Right atrium auricular region (tissue), 2 donors: ENCODE measurements at places on chromosomes 7 and 10. TPM values are rescaled to one million over a fixed set of nuclear protein-coding genes. Genes with fewer than 3 reads are reported as not detected.

DNA sequence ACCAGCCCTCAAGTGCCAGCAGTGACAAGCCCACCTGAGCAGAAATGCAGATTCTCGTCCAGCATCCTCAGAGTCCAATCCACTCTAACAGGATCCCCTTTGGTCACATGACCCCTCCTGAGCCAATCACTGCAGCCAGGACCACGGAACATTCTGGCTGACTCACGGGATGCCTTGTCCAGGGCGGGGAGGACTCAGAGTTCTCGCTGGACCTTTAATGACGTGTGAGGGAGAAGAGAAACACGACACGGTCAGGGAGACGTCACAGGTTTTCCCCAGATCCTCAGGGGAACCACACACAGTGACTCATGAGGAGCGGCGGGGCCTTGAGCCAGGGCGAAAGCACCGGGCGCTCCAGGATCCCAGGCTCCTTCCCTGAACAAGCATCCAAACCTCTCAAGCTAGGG is 155.7 kb downstream of the PTPRN2 start:
- no peaks in the 10 kb centered on the region for H3K27me3 ChIP-seq
- no peak overlapping the region for H3K27ac ChIP-seq
- H3K4me3 ChIP-seq: no peak overlapping the region
- no peaks in the 10 kb centered on the region for H3K36me3 ChIP-seq
- peak; percentile 72 for DNase-seq

DNA sequence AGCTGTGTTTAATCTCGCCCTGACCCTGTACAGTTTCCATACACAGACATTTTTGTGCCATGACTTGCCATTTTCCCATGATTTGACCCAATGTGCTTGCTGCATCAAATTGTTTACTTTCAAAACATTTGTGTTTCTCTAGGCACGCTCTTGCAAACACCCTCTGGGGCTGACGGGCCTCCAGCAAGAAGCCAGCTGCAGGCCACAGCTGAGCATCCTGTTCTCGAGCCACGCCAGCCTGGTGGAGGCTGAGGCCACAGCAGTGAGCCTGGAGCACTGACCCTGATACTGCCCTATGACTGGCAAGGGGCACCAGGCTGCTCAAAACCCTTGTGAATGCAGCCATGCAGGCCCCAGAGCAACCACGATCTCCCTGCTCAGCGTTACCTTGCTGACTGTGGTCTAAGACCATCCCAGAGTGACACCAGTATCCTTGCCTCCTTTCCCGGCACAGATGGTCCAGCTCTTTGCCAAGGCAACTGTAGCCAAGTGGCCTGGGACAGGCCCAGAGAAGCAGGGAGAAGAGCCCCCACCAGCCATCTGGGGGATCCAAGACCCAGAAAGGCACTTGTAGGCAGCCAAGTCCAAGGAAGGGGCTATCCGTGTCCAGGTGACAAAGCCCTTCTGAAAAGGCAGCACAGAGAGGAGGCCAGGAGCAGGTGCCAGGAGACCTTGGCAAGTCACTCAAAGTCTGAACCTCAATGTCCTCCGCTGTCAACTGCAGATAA is 78.5 kb downstream of the OAT start:
- no peak for DNase-seq
- no peaks in the 10 kb centered on the region for H3K4me1 ChIP-seq
- no peak overlapping the region for H3K4me3 ChIP-seq
- no peaks in the 10 kb centered on the region for H3K27me3 ChIP-seq
- no peak overlapping the region for H3K27ac ChIP-seq
- H3K36me3 ChIP-seq: no peaks in the 10 kb centered on the region

- DNase-seq: no peak
- H3K36me3 ChIP-seq: peaks cover 17% of the 10 kb centered on the region
- H3K4me1 ChIP-seq: no peaks in the 10 kb centered on the region
- H3K27me3 ChIP-seq: no peaks in the 10 kb centered on the region
Measured at GRCh38 chr7:150631866-150632864, at the start of gene GIMAP6. TSS of gene GIMAP6 (minus strand) at chr7:150632385. CDS start at chr7:150630142, 2,243 bp downstream.

GRM3 gene
- not detected for total RNA-seq

DNA sequence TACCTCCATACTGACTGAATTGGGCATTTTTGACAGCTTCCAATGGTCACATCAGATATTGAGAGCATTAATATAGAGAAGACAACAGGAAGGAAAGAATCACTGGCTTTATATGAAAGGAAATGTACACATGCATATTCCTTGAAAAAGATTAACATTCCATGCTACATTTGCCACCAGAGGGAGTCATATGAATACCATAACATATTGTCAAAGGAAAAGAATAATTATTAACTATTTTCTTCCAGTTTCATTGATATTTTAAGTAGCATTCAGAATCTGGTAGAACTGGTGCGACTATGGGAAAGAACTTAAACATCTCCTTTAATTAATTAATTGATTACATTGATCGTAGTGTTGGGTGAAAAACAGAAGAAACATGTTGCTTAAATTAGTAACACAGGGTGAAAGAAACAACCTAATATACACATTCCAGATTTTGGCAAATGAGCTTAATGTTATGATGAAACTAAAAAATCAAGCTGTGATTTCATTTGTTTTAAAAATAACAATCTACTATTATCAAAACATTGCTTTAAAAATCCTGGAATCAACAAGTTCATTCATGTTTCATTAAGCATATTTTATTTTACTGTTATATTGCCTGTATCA is 71.5 kb downstream of the GPR85 start:
- H3K36me3 ChIP-seq: no peaks in the 10 kb centered on the region
- no peak overlapping the region for H3K4me3 ChIP-seq
- H3K4me1 ChIP-seq: no peaks in the 10 kb centered on the region
- H3K27ac ChIP-seq: no peak overlapping the region
- no peak for DNase-seq

PPP2R2D gene
- 23.8 TPM for total RNA-seq

SLC26A5 gene
- total RNA-seq: not detected

OR2A5 gene
- total RNA-seq: not detected

DNA sequence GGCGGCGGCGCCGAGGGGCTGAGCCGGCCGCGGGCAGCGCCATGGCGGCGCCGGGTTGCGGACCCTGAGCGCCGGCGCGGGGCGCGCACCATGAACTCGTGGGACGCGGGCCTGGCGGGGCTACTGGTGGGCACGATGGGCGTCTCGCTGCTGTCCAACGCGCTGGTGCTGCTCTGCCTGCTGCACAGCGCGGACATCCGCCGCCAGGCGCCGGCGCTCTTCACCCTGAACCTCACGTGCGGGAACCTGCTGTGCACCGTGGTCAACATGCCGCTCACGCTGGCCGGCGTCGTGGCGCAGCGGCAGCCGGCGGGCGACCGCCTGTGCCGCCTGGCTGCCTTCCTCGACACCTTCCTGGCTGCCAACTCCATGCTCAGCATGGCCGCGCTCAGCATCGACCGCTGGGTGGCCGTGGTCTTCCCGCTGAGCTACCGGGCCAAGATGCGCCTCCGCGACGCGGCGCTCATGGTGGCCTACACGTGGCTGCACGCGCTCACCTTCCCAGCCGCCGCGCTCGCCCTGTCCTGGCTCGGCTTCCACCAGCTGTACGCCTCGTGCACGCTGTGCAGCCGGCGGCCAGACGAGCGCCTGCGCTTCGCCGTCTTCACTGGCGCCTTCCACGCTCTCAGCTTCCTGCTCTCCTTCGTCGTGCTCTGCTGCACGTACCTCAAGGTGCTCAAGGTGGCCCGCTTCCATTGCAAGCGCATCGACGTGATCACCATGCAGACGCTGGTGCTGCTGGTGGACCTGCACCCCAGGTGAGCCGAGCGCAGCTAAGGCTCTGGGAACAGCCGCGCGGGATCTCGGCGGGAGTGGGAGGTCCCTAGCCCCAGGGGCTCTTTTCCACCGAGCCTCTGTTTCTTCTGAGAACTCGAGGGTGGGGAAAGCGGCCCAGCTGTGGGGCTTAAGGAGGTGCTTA is at the start of gene GPR26:
Gene GPR26, plus strand, starts transcription at position 38 of the 919 bp plus-strand sequence. Its CDS starts 53 bp downstream, at position 91.
- no peak for DNase-seq
- H3K4me1 ChIP-seq: no peaks in the 10 kb centered on the region
- H3K36me3 ChIP-seq: no peaks in the 10 kb centered on the region
- no peak within 1 kb of the TSS for H3K4me3 ChIP-seq
- H3K27me3 ChIP-seq: no peaks in the 10 kb centered on the region

MYH16 gene
- not detected for total RNA-seq

GRCh38 chr10:48901319-48901718 is 38.3 kb downstream of the LRRC18 start:
- H3K27ac ChIP-seq: no peak overlapping the region
- DNase-seq: no peak
- no peaks in the 10 kb centered on the region for H3K4me1 ChIP-seq

DNA sequence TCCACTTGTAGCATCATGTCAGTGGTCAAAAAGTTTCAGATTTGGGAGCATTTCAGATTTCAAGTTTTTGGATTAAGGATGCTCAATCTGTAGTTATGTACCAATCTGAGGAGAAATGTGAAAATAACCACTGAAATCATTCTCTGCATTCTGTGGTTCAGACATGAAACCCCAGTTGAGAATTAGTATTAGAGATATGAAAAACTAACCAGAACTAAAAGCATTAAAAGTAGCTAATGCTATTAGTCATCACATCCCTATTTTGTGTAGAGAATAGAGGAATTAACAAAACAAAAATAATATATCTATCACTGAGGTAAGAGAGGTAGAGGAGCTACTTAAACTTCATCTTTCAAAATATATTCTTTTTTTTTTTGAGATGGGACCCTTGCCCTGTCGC is 28.0 kb downstream of the MICU1 start:
- H3K4me1 ChIP-seq: no peaks in the 10 kb centered on the region
- H3K4me3 ChIP-seq: no peak overlapping the region
- no peak overlapping the region for H3K27ac ChIP-seq
- no peaks in the 10 kb centered on the region for H3K27me3 ChIP-seq
- DNase-seq: no peak

DNA sequence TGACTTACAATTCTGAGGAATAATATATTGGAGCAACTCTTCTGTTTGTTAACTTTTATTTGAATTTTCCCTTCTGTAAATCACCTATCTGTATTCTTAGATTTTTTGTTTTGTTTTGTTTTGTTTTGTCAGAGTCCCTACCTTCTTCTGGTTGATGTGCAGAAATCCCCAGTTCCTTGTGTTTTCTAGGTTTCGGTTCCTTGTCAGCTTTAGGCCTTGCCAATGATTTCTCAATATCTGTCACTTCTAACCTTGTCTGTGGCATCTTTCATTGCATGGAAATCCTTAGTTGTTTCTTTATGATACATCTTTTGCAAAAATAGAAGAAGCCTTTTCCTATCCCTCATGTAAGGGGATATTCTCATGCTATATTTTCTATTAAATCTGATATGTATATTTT is 21.7 kb upstream of the ST8SIA6 start:
- no peaks in the 10 kb centered on the region for H3K27me3 ChIP-seq

DNA sequence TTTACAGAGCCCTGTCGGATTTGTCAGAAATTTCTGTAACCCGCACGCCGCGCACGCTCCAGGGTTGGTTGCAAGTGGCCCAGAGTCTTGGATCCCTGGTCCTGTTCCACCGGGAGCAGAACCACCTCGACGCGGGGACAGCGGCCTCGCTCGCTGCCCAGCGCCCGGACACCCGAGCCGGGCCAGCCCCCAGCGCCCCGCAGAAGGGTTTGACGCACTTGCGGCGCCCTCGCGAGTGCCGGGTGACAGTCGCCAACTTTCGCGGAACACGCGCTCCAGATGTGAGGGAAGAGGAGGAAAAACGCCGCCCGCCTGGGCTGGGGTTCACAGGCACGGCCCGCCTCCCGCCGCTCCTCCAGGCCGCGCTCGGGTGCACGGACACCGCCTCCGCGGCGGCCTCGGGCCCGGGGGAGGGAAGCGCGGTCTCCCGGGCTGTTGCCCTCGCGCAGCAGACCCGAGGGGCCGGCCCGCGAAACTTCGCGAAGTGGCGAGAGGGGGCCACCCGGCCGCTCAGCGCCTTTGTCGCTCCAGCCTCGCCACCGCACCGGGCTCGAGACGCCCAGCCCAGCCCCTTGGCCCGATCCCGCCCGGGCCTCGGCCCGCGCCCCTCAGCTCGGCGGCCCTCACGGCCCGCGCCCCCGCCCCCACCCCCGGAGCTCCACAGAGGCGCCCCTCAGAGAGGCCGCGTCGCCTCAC is 514 bp downstream of the RNF216 start:
- H3K4me1 ChIP-seq: peaks cover 20% of the 10 kb centered on the region
- peak overlapping the region; percentile 60 for H3K4me3 ChIP-seq
- H3K27ac ChIP-seq: peak overlapping the region; percentile 91
- peak; percentile 60 for DNase-seq
- H3K36me3 ChIP-seq: peaks cover 6% of the 10 kb centered on the region

- peak overlapping the region; percentile 86 for H3K27ac ChIP-seq
- H3K36me3 ChIP-seq: peaks cover 16% of the 10 kb centered on the region
- no peaks in the 10 kb centered on the region for H3K27me3 ChIP-seq
- H3K4me1 ChIP-seq: no peaks in the 10 kb centered on the region
- peak overlapping the region; percentile 60 for H3K4me3 ChIP-seq
Measured at GRCh38 chr10:93703066-93703465, 674 bp upstream of the FRA10AC1 start.

TAS2R40 gene
- total RNA-seq: not detected

- H3K4me1 ChIP-seq: no peaks in the 10 kb centered on the region
- no peak overlapping the region for H3K4me3 ChIP-seq
- H3K36me3 ChIP-seq: no peaks in the 10 kb centered on the region
- H3K27ac ChIP-seq: no peak overlapping the region
Measured at GRCh38 chr10:36676756-36677430, 448.5 kb upstream of the ANKRD30A start.

GRCh38 chr7:155815332-155816191 is 3.3 kb upstream of the SHH start:
- H3K4me3 ChIP-seq: no peak overlapping the region
- H3K27ac ChIP-seq: no peak overlapping the region
- peaks cover under 1% of the 10 kb centered on the region for H3K27me3 ChIP-seq
- no peaks in the 10 kb centered on the region for H3K36me3 ChIP-seq
- DNase-seq: no peak

ECHS1 gene
- total RNA-seq: 89.8 TPM

DNA sequence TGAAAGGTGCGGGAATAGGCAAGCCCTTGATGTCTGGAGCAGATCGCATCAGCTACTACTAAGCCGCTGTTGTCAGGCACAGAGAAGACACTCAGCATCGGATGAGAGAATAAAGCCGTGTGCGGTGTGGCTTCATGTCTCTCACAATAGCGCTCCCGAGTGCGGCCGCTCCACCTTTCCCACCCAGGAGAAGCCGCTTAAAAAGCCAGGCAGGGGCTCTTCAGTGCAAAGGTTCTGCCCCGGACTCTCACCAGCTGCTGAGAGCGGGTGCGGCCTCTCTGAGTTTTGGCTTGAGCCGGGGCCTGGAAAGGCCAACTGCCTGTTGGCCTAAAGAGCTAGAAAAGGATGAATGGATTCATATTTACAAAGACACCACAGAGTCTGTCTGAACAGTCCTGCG is 600.6 kb downstream of the DNAJB6 start:
- no peak for DNase-seq
- no peaks in the 10 kb centered on the region for H3K27me3 ChIP-seq
- no peak overlapping the region for H3K4me3 ChIP-seq
- H3K36me3 ChIP-seq: no peaks in the 10 kb centered on the region

DNA sequence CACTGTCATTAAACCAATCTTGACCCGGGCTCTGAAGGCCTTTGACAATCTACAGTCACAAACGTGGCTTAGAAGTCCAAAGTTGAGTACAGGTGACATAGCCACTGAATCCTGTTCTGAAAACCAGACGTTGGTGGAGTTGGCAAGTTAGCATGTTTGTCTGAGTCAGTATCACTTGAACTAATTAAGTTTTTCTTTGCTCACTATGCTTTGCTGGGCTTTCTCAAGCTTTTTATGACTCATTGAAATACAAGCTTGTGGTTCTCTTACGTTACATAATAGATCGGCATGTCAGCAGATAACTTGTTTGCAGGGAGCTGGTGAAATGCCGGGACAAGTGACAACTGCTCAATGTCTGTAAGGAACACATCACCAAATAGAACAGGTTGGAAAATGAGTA is 53.8 kb downstream of the ARL5B start:
- H3K4me1 ChIP-seq: no peaks in the 10 kb centered on the region

GRCh38 chr7:75743455-75743859 is 4.7 kb upstream of the HIP1 start:
- H3K4me1 ChIP-seq: no peaks in the 10 kb centered on the region
- no peaks in the 10 kb centered on the region for H3K27me3 ChIP-seq
- no peak overlapping the region for H3K4me3 ChIP-seq
- H3K36me3 ChIP-seq: no peaks in the 10 kb centered on the region
